ENCODE measurements at places on chromosomes 2 and 18.

GRCh38 chr18:65822826-65823225, 72.0 kb downstream of the CDH7 start:
- no peak for DNase-seq

DNA sequence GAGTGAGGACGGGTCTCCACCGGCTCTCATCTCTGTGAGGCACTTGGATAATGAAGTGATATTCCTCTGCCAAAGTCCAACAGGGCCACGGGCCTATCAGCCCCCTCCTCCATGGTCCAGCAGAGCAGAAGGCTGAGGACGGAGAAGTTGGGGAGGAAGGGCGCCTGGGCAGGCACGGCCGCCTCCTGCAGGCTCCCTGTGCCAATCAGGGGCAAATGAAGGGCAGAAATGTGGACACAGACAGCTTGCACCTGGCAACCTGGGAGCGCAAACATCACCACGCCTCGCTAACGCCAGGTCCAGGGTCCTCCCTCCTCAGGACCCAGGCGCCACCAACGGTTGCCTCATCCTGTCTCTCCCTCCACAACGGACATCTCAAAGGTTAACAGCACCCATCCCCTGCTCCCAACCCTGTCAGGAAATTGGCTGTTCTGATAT, 24.3 kb downstream of the SMAD7 start:
- no peak for DNase-seq

DNA sequence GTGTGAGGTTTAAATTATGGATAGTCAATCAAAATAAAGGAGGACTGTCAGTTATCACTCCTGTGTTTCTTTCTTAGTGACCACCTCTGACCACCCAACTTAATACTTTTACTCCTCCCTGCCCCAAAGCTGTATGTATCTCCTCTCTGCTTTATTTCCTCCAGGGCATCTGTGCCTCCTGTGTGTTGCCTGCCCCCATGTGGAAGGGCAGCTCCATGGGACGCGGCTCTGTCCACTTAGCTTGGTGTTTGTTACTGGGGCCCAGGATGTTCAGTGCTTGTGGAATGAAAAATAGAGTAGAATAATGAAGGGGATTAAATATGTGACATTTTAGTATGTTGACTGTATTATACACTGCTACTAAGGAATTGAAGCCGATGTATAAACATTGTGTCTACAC, 9.8 kb downstream of the ACP1 start:
- no peak for DNase-seq

DNA sequence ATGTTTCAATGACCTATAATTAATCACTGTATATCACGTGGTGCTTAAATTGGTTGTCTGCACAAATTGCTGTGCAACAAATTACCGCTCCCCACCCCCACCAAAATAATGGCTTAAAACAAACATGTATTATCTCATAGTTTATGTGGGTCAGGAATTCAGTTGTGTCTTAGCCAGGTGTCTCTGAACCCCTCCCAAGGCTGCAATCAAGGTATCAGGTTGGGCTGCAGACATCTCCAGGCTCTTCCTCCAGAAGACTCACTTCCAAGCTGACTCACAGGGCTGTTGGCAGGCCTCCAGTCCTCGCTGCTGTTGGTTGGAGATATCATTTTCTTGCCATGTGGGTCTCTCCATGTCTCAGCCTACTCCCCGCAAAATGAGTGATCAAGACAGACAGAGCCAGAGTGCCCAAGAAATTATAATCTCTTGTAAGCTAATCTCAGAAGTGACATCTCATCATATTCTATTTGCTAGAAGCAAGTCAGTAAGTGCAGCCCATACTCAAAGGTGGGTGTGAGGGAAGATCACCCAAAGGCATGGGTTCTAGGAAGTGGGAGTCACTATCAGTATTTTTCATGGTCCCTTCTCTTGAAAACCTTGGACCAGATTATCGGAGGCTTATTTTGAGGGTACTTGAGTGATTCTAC, 38.4 kb downstream of the SPC25 start:
- no peak for DNase-seq

All from activated CD4-positive, alpha-beta T cell treated with anti-CD3 and anti-CD28 coated beads for 1 hour (primary cell).